Colonic mucosa (tissue), 4 donors: ENCODE measurements at places on chromosomes 16 and 17.

- DNase-seq, result no peak
Measured at GRCh38 chr16:20846030-20846429, 39.7 kb downstream of the REXO5 start.

- DNase-seq, result no peak
Measured at GRCh38 chr17:60321336-60322055, 70.4 kb downstream of the USP32 start.

DNA sequence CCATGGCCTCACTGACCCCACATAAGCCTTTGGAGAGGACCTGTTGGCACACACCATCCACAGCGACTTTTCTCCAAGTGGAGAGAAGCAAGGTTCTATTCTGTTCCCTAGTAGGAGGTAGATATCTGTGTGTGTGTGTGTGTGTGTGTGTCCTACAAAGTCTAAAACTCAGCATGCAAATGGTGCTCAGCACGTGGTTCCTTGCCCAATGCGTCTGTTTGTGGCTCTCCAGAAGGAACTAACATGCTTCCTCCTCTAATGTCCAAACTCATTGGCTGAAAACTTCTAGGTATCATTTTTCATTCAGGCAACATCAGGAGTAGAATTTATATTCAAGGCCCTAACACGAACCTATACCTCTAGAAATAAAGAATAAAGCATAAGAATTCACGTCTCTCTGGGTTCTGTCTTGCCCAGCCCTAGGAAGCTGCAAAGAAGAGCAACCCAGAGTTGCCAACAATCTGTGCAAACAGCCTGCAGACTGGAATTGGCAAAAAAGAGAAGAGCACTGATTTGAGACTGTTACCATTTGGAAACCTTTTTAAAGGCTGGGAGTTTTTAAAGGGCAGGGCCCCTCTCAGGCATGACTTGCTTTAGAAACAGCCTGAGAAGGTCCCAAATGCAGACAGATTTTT is 25.5 kb downstream of the MAP3K14 start:
- DNase-seq, result no peak

DNA sequence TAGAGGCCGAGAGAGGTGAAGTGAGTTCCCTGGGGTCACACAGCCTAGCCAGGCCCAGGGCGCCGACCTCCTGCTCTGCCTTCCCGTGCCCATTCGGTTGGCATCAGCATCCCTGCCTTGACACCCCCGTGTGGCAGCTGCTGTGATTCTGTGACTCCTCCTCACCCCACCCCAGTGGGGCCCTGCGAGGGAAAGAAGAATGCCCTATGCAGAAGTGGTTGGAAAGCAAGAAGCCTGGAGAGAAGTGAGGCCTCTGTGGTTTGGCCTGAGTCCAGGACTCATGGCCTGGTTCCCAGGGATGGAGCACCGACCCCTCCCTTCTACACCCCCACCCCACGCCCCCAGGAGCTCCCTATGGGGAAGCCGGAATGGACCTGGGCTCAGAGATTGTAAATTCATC is 296.2 kb downstream of the SEC14L1 start:
- peak; percentile 51 for DNase-seq

- DNase-seq, result no peak
Measured at GRCh38 chr17:13320046-13320785, 281.5 kb downstream of the HS3ST3A1 start.

DNA sequence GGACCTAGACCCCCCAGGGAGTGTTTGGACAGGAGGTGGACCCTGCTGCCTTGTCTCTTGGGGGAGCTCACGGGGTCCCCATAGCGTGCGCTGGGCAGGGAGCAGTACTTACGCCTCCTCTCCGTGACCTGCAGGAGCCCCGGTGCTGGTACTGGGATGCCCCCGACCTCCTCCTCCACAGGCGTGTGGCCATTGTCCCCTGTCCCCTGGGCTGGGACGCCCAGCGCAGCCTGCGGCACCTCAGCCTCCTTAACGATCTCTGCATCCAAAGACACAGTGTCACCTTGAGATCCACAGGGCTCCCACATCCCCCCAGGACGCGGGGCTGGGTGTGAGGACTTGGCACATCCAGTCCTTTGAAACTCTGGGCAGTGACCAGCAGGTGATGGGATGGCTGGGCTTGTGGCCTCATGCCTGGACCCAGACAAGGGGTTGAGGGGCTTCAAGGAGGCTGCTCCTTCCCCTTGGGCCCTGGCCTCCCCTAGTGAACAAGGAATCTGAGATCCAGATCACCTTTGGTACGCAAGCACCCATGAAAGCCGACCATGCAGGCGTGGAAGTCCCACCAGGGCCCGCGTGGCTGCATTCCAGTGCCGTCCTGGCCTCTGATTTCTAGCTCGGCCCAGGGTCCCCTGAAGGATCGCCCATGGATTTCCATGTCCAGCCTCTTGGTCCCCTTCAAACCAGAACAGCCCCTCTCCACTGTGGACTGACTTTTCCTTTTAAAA is 9.9 kb downstream of the DBNDD1 start:
- no peak for DNase-seq

DNA sequence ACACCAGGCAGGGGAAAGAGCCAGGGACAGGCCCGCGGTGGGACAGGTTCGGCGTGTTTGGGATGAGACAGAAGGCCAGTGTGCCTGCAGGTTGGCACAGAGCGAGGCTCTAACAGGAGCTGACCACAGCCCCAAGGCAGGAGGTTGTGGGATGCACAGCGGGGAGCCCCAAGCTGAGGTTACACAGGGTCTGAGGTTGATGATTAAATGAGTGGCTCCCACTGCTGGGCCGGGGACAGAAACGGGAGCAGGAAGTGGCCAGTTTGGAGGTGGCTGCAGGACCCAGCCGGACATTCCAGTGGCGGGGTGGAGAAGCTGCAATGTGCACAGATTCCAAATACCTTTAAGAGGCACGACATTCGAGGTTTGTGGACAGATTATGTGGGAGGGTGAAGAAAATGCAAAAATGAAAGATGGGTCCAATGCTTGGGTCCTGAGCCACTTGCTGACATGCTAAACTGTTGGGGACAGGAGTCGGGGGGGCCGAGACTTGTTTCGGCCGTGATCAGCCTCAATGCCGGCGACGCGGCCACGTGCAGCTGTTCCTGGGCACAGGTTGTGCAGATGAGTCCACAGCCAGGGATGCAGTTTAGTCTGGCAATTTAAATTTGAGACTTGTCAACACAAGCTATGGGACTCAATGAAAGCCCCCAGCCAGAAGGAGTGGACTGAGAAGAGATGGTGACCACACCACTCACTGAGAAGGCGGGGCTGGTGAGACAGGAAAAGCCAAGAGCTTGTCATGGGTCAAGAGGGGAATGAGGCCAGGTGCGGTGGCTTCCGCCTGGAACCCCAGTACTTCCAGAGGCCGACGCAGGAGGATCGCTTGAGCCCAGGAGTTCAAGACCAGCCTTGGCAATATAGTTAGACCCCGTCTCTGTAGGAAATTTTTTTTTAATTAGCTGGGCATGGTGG is 8.7 kb downstream of the ENPP7 start:
- no peak for DNase-seq

DNA sequence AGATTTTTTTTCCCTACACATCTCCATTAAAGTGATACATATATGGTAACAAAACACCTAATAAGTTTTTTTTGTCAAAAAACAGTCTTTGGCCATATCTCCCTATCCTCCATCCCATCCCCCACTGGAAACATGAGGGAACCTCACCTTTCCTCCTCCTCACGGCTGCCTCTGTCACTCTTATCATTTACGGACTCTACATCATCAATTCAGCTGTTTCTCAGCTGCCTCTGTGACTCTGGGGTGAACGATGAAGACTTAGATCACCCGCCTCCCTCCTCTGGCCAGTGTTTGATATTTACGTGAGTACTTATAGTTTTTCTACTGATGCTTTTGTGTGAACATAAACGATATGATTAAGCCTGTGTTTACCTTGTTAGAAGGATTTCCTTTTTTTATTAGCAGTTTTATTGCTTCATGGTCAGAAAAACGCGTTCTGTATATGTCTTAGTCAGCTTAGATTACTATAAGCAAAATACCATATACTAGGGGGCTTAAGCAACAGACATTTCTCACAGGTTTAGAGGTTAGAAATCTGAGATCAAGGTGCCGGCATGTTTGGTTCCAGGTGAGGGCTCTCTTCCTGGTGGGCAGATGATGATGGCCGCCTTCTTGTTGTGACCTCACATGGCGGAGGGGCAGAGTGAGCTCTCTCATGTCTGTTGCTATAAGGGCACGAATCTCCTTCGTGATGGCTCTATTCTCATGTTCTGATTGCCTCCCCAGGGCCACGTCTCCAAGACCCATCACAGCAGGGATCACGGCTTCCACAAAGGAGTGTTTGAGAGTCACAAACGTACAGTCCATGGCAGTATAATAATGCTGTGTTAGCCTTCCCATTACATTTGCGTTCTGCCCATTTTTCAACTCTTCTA is 32.1 kb downstream of the DNAH17 start:
- no peak for DNase-seq

- no peak for DNase-seq
Measured at GRCh38 chr16:80120899-80121521, 419.8 kb upstream of the DYNLRB2 start.

- DNase-seq, result no peak
Measured at GRCh38 chr17:30395398-30396022, 16.8 kb downstream of the CPD start.

DNA sequence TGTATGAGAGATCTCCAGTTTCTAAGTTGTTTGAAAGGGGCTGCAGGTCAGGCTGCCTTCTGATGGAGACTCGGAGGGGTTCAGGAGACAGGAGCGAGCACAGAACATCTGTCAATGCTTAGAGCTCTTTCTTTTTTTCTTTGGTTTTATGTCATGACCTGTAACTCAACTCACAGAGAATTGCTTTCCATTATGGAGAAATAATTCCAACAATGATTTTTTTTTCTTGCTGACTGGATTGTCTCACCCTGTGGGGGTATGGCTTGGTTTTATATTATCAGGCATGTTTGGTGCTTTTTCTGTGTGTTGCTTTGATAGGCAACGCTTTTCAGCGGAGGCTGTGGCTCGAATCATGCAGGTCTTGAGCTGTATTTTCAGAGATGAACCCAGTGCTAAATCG is 10.7 kb upstream of the KCNJ2 start:
- DNase-seq, result no peak

GRCh38 chr16:30185683-30186421 is 2.5 kb downstream of the CORO1A start:
- peak; percentile 50 for DNase-seq

DNA sequence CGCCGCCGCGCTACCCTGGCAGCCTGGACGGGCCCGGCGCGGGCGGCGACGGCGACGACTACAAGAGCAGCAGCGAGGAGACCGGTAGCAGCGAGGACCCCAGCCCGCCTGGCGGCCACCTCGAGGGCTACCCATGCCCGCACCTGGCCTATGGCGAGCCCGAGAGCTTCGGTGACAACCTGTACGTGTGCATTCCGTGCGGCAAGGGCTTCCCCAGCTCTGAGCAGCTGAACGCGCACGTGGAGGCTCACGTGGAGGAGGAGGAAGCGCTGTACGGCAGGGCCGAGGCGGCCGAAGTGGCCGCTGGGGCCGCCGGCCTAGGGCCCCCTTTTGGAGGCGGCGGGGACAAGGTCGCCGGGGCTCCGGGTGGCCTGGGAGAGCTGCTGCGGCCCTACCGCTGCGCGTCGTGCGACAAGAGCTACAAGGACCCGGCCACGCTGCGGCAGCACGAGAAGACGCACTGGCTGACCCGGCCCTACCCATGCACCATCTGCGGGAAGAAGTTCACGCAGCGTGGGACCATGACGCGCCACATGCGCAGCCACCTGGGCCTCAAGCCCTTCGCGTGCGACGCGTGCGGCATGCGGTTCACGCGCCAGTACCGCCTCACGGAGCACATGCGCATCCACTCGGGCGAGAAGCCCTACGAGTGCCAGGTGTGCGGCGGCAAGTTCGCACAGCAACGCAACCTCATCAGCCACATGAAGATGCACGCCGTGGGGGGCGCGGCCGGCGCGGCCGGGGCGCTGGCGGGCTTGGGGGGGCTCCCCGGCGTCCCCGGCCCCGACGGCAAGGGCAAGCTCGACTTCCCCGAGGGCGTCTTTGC is 3.1 kb downstream of the HIC1 start:
- no peak for DNase-seq

DNA sequence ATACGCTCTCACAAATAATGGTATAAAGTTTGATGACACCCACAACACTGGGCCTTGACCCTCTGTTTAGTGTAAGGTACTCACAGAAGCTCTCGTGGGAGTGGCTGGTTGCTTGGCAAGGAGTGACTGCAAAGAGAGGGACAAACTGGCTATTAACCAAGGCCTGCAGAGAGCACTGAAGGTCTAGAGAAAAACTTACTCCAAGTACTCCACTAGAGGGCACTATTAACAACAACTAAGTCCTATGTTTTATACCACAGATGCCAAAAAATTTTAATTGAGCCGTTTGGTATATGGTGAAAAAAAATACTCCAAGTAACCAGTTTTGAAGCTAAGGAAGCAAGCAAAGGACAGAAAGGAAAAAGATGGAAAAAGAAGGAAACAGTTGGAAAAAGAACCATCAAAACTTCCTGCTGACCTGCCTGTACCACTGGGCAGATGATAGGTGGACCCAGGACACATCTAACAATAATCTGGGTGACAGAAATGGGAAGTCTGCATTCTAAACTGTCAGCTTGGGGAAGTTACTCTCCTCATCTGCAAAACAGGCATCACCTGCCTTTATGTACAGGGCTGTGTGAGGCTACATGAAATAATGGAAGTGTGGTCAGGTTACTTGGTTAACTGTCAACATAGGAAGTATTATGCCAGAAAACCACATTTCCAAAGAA is 23.2 kb downstream of the DYNC1LI2 start:
- no peak for DNase-seq

GRCh38 chr17:16328997-16329396 is 24.3 kb downstream of the CENPV start:
- peak; percentile 28 for DNase-seq

GRCh38 chr16:46920402-46921068 is 36.4 kb downstream of the GPT2 start:
- DNase-seq, result peak; percentile 76

GRCh38 chr17:77002103-77003045 is 134.2 kb downstream of the MGAT5B start:
- no peak for DNase-seq

DNA sequence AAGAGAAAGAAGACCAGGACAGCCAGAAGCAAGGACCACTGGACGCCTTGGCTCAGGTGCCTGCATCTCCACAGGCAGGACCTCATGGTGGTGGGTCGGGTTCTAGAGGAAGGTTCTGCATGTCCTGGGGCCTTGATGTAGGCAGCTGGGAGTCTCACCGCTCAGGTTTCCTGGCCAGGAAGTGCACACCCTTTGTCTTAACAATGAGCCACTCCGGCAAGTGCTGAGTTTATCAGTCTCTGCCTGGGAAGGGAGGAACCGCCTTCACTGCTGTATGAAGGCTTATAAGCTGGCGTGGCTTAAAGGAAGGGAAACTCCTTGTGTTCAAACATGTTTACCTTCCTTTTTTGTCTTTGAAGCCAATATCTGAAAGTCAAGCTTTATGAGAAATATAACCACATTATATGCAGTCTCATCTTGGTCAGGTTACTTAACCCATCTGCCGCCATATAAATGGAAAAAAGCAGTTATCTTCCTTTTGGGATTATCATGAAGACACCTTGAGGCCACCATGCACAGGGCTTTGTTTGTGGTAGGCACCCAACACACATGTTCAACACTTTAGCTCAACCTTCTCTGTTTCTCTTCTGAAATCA is at the start of gene ST6GALNAC1:
TSS of gene ST6GALNAC1 (minus strand) at position 205 of the 596 bp plus-strand sequence. CDS start at position 86, 119 bp downstream.
- peak; percentile 89 for DNase-seq

GRCh38 chr16:4471869-4472268 is 2.6 kb downstream of the NMRAL1 start:
- DNase-seq, result no peak

GRCh38 chr17:49676276-49676868 is 1.5 kb downstream of the SPOP start:
- no peak for DNase-seq
